Cortex of kidney (tissue), 1 donor: ENCODE measurements at places on chromosomes 3 and 15.

DNA sequence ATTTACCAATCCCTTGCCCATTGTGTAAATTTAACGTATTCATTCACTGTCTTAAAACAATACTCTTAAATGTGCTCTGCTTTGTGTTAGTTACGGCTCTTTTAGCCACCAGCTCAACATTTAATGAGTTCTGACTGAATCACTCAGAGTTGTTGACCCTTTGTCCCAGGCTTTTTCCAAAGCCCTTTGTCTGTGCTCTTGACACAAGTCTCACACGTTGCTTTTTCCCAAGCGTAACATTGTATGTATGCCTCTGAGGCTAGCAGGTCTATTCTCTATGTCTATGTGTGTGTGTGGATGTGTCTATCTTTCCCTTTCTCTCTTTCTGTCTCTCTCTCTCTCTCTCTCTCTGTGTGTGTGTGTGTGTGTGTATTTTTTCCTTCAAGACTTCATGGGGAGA lies 435.4 kb upstream of the GOLIM4 start:
- DNase-seq = no peak

- no peak for DNase-seq
These were observed 1.3 kb downstream of the B3GALNT1 start for GRCh38 chr3:161103776-161104385.

DNA sequence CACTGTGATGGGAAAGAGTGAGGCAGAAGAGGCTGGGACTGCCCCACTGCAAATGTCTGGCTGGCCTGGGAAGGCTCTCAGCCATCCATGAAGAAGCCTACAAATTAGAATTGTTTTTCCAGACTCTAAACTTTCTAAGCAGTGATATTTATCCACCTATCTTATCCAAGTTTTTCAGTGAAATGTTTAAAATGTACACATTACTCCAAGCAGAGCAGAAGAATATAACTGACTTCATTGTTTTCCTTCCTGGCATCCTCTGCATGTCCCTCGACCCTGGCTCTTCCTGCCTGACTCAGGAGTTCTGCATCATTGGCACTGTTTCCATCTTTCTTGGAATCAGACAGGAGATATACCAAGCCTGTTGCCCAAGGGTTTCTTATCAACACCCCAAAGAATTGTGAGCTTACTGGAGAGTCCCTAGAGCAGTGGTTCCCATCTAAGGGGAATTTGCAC lies 401.5 kb upstream of the PROK2 start:
- DNase-seq = no peak

GRCh38 chr3:169879013-169879557 lies 9.3 kb upstream of the LRRC31 start:
- DNase-seq = no peak

GRCh38 chr15:48925714-48926223 lies 38.0 kb downstream of the SHC4 start:
- no peak for DNase-seq

DNA sequence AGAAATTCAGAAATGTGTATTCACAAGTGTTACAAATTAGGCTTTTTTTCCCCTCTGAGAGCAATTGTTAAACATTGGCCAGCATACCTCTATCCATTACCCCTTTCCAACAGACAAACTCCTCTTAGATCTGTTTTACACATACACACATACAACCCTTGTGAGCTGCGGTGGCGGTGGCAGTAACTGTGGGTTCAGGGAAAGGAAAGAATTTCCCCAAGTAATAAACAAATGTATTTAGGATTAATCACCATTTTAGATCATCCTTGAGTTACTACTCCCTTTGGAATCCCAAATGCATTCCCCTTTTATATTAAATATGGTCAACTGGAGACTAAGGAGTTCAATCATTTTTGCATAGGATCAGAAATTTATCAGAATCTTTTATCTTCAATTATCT lies 667.0 kb downstream of the FHIT start:
- no peak for DNase-seq

GRCh38 chr3:21960033-21960432 lies 209.0 kb upstream of the ZNF385D start:
- no peak for DNase-seq

GRCh38 chr15:62141643-62142588 lies 23.2 kb downstream of the C2CD4B start:
- DNase-seq = no peak

DNA sequence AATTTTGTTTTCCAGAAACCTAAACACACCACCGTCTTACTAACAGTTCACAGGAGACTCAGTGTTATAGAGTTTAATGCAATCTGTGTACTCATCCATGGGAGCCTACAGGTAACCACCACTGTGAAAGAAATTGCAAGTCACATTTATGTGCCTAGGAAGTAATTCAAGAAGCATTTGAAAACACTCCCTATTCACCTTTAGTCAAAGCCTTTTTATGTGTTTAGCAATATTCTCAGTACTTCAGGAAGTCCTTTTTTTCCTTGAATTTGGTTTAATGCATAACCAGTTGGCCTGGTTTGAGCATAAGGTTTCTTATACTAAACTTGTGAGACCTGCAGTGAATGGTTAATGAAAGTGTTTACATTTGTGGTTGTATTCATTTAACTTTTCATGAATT lies 346.1 kb downstream of the CHST2 start:
- no peak for DNase-seq

- no peak for DNase-seq
These were observed 530.7 kb upstream of the CFAP20DC start for GRCh38 chr3:59580499-59580898.

DNA sequence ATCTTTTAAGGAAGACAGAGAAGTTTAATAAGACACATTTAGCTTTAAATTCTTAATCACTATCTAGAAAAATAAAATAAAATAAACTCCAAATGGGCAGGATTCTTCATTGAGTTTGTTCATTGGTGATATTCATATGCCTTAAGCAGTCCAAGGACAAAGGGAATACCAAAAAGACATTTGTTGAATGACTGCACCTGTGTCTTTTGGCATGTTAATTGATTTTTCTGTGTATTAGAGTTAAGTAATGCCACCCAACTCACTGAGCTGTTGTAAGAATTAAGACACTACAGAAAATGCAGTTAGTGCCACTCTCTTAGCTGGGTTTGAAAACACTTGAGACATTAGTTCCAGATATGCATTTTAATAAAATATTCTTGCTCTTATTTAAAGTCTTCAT lies 683.6 kb upstream of the ROBO1 start:
- no peak for DNase-seq

DNA sequence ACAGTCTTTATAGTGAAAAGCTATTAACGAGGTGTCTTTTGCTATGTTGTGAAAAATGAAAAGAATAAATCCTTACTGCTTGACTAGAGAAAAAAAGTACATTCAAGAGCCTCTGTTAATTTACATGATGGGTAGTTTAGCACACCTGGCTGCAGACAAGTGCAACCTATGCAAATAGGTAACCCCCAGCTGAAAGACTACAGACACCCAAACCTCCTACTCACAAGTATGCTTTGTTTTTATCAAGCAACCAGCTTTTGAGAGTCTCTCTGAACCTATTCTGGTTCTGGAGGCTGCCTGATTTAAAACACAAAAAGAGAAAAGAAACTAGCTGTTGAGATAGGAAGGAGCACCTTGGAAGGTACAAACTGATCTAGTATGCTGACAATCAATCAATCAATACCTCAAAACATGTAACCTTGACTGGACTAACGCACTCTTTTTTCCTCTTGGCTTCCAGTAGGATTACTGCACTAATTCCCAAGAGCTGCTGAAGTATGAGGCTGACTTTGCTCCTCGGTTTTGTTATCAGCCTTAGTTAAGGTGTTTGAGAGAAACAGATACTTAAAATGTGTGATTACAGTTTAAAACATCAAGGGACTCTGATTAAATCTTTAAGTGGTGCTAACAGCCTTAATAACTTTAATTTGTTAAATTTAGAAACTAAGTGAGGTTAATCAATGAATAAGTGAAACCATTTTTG lies 63.6 kb downstream of the OSBPL10 start:
- no peak for DNase-seq

GRCh38 chr15:71338265-71338664 lies 223.0 kb downstream of the THSD4 start:
- no peak for DNase-seq

DNA sequence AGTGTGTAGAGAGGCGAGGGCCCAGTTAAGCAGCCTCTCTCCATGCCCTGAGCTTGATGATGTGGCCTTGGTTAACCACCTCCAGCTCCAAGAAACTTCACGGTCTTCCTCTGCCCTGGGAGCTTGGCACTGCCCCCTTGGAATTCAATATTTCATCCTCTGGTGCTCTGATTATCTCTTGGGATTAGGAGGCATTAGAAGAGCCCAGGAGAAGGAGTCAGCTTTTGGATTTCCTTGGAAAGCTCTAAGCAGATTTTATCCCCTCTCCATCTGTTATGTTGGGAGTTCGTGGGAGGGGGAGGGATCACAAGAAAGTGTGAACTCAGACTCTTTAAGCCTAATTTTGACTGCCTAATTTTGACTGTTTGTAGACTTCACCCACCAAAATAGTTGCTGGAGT lies 132.7 kb upstream of the AGBL1 start:
- DNase-seq = no peak

GRCh38 chr3:65636326-65636725 lies 402.4 kb downstream of the MAGI1 start:
- DNase-seq = no peak

- DNase-seq = no peak
These were observed 338.7 kb downstream of the CLSTN2 start for GRCh38 chr3:140273542-140274195.

DNA sequence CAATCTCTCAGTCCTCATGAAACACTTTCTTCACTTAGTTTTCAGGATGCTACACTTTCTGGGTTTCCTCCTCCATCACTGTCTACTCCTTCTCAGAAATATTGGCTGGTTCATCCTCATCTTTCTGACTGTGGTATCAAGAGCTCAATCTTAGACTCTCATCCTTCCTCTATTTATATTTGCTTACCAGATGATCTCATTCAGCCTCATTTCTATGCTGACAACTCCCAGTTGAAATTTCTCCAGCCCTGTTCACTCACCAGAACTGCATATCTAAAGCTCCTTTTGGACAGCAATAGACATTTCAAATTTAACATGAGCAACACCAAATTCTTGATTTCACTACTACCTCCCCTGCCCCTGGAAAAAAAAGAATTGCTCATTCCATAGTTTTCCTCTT lies 48.0 kb upstream of the FBN1 start:
- DNase-seq = no peak

- no peak for DNase-seq
These were observed 24.8 kb downstream of the CCR1 start for GRCh38 chr3:46183330-46183729.

- DNase-seq = no peak
These were observed 156.2 kb upstream of the MEF2A start for GRCh38 chr15:99409560-99409959.
